ENCODE measurements at places on chromosomes 6 and 20.

GRCh38 chr6:25153079-25153478 is 126.1 kb upstream of the CARMIL1 start:
- H3K4me3 ChIP-seq = no peak overlapping the region
- H3K27ac ChIP-seq = no peak overlapping the region
- no peak for DNase-seq
- no peaks in the 10 kb centered on the region for H3K4me1 ChIP-seq

GRCh38 chr20:64246616-64247306 is 8.8 kb upstream of the PCMTD2 start:
- no peaks in the 10 kb centered on the region for H3K27me3 ChIP-seq
- H3K36me3 ChIP-seq = no peaks in the 10 kb centered on the region
- peak; percentile 7 for DNase-seq
- H3K27ac ChIP-seq = no peak overlapping the region
- no peak overlapping the region for H3K4me3 ChIP-seq

DNA sequence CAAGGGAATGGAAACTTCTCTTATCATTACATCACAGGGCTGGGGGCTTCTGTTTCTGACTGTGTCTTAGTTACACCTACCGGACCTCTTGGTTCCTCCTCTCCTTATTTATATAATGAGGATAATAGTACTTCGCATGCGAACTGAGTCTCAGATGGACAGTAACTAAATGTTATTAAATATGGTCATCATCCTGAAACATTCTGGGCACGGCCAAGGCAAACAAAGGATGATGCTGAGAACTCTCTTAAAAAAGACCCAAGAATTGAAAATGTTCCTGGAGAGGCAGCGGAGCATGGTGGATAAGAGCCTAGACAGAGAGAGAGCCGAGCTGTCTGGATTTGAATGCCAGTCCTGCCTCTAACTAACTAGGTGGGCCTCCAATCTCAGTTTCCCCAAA is 119.8 kb upstream of the SASH1 start:
- no peaks in the 10 kb centered on the region for H3K4me1 ChIP-seq
- H3K27ac ChIP-seq = no peak overlapping the region
- no peaks in the 10 kb centered on the region for H3K36me3 ChIP-seq
- H3K27me3 ChIP-seq = no peaks in the 10 kb centered on the region
- no peak overlapping the region for H3K4me3 ChIP-seq
- no peak for DNase-seq

- no peak for DNase-seq
- H3K4me3 ChIP-seq = no peak overlapping the region
- no peak overlapping the region for H3K27ac ChIP-seq
- H3K27me3 ChIP-seq = no peaks in the 10 kb centered on the region
These were observed 28.7 kb downstream of the ISM1 start for GRCh38 chr20:13249798-13250170.

DNA sequence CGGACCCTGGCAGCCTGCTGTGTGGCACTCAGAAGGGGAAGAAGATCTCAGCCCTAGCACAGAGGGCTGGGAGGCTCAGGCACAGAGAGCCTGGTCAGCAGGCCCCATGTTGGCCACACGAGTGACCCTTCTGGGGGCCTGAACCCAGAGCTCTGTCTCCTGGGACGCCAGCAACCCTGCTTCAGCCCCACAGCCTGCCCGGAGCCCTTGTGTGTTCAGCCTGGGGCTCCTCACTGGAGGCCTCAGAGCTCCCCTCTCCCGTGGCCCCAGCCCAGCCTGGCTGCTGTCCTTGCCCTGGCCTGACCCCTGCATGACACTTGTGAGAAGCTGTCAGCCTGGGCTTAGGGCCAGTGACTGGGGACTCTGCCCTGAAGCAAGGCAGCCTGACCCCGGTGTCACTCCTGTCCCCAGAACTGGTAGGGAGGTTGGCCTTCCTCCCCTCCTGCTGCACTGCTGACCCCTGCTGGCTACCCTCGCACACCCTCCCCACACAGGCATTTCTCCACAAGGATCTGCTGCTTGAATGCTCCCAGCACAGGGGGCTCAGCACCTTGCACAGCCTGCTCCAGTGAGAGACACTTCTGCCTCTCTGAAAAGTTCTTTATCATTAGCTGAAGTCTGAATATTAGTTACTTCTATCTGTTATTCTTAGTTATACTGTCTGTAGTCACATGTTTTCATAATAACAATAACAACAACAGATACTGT is 15.4 kb upstream of the IP6K3 start:
- H3K27ac ChIP-seq = no peak overlapping the region
- H3K4me3 ChIP-seq = no peak overlapping the region
- H3K4me1 ChIP-seq = no peaks in the 10 kb centered on the region
- H3K27me3 ChIP-seq = no peaks in the 10 kb centered on the region

All from pancreas (tissue), 10 donors.